ENCODE measurements at places on chromosomes 7 and 10.

DNA sequence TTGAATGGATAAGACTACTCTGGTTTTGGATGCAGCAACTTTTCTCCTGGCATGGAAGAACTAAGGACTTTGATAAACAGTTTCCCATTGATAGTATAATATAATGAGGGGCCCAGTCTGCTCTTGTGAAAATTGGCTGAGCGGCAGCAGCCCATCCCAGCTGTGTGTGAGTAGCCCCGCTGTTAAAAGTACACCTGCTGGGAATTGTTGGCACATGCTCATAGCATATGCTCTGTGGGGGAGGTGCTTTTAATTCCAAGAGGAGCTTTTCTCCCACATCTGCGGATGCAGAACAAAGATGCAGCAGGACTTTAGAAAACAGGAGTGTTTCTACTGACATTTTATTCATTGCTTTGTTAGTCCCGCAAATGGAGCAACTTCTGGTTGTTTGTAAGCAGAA lies 19.0 kb downstream of the SRI start:
- no peak for DNase-seq

- DNase-seq = no peak
These were observed 861 bp upstream of the USP6NL start for GRCh38 chr10:11612021-11613001.

DNA sequence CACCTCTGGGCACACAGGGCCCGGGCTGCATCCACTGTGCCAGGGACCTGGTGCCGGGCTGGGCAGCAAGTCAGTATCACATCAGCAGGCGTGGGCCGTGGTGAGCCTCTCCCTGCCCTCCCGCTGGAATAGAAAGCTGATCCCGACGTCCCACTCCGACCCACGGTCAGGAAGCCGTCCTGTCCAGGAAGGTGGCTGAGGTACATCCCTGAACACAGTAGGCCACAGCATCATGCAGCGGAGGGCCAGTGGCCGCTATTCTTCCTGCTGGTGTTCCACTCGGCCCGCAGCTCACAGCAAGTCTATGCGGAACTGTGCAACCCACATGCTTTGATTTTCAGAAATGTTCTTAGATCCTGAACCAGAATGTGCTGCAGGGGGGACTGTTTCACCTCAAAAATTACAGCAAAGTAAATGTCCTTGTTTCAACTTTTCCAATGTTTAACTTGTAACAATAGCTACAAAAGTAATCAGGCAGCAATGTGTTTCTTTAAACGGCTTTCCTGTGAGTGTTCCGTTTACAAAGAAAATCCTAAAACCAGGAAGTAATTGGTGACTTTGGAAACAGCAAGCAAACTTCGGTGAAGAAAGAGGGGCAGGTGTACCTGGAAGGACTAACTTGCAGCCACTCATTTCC lies 676 bp upstream of the GPR146 start:
- DNase-seq = no peak

DNA sequence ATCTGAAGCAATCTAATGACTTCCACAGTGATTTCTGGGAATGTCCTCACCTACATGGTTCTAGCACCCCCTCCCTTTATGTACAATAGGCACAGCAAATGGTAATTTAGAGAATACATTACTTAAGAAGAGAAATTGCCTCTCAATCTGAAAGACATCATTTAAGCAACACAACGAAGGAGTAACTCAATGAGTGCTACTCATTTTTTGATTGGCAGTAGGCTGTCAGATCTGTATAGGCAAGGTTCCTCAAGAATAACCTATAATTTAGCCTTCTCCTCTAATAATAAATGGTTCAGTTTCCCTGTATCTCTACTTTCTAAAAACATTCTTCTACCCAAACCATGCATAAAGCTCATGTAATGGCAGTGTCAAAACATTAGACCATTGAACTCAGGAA lies 30.6 kb upstream of the SEMA3C start:
- DNase-seq = no peak

DNA sequence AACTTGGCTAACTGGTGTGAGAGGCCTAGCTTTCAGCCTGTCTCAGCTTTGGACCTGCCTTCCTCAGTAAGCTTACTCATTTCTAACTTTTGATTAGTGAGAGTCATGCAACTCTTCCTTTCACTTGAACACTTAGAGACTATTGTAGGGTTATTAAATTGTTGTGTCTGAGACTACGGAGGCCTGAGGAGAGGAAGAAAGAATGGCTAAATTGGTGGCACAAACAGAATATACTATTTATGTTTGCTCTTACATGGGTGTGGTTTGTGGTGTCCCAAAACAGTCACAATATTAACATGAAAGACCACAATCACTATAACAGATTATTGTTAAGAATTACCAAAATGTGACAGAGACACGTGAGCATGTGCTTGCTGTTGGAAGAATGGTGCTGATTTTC lies 82.1 kb downstream of the TRIM24 start:
- DNase-seq = no peak

DNA sequence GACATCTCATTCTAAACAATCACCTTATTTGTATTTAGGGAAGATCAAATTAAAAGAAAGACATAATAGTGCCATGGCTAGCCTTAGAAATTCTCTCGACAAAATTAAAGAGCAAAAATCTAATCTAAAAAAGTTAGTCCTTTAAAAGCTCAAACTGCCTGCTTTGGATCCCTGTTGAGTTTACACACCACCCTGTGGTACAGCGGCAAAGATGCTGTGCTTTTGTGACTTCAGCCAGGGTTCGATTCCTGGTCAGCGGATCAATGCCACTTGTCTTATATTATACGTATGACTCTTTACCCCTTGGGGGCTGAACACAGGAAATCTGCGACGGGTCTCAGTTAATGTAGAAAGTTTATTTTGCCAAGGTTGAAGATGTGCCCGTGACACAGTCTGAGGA lies 51.3 kb upstream of the VOPP1 start:
- DNase-seq = no peak

GRCh38 chr10:21363092-21363730 lies 162.3 kb downstream of the SKIDA1 start:
- no peak for DNase-seq

DNA sequence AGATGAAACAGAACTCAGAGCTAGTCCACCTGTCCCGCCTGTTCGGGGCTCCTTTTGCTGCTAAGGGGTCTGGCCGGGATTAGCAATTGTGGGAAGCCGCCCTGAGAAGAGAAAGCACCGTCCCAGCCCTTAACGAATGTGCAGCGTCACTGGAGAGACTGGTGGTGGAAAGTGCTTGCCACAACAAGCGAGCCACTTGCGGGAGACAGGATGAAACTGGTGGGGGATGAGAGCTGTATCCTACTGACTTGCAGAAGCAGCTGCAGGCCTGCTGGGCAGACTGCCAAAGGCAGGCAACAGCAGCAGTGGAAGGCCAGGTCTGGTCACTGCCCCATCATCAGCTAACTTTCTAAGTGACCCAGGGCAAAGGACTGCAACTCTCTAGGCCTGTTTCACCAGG lies 95.4 kb downstream of the FAM53B start:
- no peak for DNase-seq

DNA sequence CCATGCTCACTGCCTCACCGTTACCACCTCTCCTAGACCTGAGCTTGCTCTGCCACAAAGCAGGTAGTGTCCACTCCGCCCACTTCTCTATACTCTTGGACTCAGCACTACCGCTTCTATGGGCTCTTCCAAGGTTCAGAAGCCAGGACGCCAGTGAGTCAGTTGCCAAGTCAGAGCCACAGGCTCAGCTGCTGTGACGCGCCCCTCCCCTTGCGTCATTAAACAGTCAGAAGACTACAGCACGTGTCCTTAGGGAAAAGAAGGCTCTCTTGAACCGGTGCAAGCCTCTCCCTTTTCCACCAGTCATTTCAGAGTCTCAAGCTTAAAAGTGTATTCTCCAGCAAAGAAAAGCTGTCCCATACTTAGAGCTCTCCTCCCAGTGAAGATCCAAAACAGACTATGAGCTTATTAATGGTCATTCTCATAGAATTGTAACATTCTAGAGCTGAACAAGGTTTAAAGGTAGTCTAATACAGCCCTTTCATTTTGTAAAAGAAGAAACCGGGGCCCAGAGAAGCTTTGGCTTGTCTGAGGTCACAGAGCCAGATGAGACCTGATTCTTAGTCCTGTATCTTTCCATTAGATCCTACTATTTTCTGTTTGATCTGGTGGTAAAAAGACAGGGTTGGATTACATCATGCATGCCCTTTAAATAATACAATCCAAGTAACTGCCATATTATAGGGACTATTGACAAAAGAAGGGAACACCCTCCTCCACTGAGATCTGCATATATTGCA lies 40.9 kb upstream of the MET start:
- no peak for DNase-seq
